ENCODE measurements at places on chromosomes 12 and 14.

DNA sequence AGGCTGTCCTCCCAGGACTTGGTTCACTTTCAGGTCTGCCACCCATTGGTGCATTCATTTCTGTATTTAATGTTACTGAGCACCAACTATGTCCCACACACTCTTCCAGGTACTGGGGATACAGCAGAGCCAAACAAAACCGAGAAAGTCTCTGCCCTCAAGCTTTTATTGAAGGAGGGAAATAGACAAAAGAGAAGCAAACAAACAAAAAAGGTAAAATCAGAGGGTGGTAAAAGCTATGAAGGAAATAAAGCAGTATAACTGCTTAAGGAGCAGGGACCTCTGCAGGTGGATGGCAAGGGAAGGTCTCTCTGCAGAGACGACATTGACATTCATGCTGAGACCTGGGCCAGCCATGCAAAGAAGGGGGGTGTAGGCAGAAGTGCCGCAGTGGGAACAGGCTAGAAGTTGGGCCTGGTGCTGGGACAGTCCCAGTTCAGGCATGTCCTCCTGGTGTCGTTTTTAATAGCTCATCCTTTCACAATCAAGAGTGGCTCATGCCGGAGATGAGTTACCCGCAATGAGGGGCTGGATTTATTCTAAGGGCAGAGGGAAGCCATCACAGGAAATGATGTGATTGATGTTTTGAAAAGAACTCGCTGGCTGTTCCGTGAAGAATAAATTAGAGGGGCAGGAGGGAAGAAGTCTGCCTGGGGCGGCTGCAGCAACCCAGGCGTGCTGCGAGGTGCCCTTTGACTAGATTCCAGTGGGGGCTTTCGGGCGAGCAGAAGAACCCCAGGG is 72.8 kb downstream of the IRF2BPL start:
- no peak for DNase-seq

DNA sequence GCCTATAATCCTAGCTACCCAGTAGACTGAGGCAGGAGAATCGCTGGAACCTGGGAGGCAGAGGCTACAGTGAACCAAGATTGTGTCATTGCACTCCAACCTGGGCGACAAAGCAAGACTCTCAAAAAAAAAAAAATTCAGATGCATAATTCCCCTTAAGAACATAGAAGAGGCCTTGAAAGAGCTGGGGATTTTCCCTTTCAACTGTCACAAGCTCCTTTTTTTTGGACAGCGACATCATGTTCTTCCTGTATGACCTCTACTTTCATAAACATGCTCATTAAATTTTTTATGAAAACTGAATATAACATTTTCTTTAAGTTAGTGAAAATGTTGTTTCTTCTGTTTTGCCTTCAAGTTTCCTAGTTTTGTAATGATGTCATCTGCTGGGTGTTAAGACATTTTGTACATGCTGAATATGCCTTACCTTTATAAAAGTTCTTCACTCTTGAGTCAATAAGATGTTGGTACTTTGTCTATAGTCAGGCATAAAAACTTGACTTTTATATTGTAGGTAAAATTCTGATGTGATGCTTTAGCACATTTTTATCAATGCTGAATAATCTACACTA is 76.0 kb downstream of the PTHLH start:
- no peak for DNase-seq

DNA sequence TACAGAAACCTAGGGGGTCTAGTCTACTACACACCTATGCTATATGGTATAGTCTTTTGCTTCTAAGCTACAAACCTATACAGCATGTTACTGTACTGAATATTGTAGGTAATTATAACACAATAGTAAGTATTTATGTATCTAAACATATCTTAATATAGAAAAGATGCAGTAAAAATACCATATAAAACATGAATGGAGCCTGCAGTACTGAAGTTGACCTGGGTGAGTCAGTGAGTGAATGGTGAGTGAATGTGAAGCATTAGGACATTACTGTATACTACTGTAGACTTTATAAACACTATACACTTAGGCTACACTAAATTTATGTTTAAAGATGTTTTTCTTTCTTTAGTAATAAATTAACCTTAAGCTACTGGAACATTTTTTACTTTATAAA is 13.1 kb upstream of the ABCD2 start:
- DNase-seq: no peak

DNA sequence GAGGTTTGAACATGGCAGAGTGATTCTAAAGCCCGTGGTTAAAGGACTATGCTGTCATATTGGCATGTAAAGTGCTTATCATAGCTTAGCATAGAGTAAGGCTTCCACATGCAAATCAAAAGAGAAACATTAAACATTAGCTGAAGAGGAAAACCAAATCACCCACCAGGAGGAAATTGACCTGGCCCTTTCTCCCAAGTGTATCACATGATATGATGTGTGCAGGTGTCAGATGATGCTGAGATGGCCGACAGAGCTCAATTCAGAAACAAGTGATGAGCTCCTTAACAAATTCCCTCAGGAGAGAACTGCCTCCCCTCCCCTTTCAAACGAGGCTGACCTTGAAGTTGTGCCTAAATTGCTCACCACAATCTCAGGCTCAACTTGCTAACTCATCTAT is 217.1 kb upstream of the BTG1 start:
- no peak for DNase-seq

DNA sequence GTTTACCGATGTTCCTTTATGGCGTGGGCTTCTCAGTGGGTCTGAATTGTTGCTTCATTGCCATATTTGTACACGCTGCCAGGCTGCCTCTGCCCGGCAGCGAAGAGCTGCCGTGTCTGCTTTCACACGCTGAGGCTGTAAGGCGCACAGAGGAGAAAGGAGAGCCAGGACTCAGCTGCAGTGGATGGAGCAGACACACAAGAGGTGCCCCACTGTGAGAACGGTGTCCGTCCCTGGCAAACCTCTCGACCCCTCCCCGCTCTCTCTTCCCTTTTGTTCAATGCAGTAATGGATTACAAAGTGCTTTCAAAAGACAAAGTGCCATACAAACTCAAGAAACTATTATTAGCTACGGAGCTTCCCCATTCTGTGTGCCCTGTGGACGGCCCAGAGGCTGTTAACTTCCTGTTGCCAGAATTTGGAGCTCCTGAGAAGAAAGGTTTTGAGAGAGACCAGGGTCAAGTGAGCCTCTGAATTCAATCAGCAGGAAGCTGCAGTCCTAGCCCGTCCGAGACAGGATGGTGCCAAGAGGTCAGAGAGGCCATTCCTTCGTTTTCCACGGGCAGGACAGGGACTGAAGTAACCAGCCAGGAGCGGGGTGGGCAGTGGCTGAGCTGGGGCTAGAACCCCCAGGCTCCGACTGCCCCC is 15.8 kb downstream of the CCND2 start:
- DNase-seq: no peak

DNA sequence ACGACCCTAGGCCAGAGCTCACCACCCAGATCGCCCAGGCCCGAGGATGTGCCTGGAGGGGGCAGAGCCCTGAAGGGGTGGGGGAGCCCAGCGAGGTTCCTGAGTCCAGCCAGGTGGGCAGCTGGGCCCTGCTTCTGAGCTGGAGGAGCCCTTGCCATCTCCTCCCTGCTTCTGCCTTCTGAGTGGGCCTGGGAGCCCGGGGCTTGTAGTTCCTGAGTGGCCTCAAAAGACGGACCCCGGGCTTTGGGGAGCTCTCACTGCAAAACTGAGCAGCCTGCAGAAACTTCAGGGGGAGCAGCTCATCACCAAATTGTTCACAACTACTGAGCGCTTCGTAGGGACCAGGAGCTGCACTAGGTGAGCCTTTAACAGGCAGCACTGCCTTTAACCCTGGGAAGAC is 112.1 kb downstream of the NCOR2 start:
- no peak for DNase-seq

DNA sequence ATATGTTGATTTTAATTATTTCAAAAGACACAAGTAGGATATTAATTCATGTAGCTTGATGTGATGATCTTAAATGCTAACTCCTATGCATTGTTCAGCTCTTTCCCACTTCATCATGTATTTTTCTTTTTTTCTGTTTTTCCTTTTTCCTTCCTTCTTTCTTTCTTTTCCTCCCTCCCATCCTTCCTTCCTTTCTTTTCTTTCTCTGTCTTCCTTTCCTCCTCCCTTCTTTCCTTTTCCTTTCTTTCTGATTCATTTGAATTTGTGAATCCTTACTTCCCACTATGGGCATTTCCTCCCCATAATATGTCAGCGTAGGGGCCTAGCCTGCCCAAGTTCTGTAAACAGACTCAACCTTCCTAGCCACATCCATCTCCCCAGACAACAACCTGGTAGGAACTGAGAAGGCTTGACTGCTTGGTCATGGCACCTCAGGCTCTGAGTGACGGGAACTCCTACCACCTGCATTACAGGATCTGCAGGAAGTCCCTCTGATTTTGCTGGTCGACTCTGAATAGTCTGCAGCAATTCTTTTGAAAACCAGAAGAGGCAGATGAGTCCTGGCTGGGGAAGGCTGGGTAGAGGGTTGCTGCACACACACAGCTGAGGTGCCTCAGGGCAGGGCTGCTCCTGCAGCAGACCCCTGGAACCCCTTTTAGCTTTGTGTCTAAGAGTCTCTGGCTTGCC is 33.4 kb upstream of the BHLHE41 start:
- no peak for DNase-seq

DNA sequence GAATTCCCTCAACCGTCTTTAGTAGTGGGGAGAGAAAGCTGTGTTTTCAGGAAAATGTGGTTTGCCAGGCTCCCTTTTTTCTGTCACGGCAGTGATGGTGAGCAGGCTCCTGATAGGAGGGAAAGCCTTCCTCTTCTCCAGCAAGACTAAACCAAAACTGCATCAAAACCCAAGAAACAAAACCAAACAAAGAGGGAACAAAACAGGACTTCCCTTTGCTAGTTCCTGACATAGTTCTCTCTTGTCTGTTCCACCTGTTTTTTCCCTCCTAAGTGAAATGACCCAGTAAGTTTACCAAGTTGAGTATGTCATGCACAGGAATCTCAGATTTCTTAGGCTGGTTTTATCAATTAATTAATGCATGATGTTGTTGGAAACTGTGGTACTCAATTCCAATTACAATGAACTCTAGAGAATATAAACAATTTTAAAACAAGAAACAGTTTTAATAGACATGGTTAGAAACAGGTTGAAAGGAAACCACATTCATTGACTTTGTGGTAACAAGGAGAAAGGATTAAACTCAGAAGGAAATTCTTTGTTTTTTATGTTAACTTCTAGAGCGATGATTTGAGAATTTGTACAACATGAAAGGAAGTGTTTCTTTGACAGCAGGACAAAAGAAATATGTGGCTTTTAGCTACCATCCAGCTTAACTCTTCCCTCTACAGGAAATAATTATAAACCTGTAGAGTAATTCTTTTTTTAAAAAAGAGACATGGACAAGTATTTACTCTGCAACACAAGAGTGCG is 23.0 kb upstream of the CSRP2 start:
- DNase-seq: no peak

GRCh38 chr12:84694116-84694515 is 218.5 kb downstream of the SLC6A15 start:
- DNase-seq: no peak

- no peak for DNase-seq
Observed at GRCh38 chr14:104499784-104500760, 79.5 kb upstream of the C14orf180 start.

GRCh38 chr12:121069206-121069605 is 30.2 kb upstream of the OASL start:
- DNase-seq: no peak

DNA sequence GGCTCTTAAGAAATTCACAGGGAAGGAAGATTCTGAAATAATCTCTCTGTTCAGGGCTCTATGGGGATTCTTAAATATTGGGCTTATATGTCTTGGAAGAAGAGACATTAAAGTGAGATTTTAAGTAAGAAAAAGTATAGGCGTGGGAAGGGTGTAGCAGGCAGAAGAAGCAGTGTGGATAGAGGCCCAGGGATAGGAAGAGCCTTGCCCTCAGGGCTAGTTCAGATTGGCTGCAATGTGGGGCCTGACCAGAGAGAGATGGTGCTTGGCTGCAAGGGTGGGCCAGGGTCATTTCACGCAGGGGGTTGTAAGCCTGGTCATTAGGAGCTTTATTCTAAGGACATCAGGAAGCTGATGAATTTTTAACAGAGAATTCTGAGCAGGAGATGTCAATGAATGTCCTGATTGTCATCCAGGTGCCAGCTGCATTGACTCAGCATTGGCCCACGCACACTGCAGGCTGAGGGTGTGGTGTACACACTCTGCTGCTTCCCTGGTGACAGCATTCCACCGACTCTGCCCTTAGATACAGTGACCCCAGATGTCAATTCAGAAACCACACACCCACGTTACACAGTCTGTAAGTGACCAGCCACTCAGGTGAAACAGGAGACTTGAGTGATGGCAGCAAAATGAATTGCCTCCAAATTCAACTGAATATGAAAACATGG is 582.5 kb downstream of the NRXN3 start:
- no peak for DNase-seq

- DNase-seq: no peak
Observed at GRCh38 chr14:93859957-93860356, 67.2 kb upstream of the FAM181A start.

GRCh38 chr12:45353944-45354343 is 138.0 kb downstream of the ANO6 start:
- no peak for DNase-seq

DNA sequence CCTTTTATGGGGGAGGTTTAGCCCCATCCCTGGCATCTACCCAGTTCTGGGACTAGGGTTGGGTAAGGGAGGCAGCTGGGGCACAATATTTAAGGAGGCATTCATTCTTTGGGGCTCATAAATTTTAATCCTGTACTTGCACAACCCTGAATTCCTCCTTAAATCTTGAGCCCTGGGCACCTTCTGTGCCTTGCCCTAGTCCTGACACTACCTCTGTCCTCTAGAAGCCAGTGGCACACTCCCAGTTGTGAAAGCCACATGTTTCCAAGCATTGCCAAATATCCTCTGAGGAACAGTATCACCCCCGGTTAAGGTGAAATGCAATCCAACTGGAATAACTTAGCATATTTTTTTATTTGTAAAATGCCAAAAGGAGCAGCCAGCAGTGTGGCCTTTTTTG is 36.6 kb downstream of the SLC16A7 start:
- DNase-seq: no peak

DNA sequence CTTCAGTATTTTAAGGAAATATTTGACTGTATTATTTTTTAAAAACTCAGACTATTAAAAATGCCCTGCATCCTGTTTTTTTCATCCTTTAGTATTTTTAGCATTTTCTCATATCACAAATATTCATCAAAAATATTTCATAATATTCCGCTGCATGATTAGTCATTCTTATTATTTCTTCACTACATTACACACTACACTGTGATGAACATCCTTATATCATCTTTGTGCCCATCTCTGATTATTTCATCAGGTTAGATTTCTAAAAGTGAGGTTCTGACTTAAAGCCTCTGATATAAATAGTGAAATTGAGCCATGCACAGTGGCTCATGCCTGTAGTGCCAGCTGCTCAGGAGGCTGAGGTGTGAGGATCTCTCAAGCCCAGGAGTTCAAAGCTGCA is 8.1 kb downstream of the COCH start:
- no peak for DNase-seq

GRCh38 chr12:14874882-14875281 is 10.8 kb downstream of the MGP start:
- DNase-seq: no peak

DNA sequence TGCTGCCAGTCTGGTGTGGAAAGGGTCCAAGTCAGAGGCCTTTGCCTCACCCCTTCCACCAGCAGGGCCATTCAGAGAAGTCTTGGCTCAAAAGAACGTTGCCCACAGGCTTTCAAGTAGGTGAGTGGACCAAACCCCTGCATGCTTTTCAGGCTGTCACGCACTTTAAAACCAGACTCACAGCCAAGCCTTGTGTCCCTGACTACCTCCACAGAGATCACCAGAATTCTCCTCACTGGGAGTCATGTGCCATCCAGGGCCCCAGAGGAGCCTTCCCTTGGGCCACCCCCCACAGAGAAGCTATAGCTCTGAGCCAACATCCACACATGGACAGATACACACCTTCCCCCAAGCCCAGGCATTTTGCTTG is 283.1 kb downstream of the DPF3 start:
- no peak for DNase-seq

All from renal cortex interstitium (tissue), 15 donors.